ENCODE measurements at places on chromosomes 1 and 21. TPM values are rescaled to one million over a fixed set of nuclear protein-coding genes. Genes with fewer than 3 reads are reported as not detected.

The LCE2B gene
- not detected for total RNA-seq

The USP48 gene
- 51.4 TPM for total RNA-seq

GRCh38 chr1:211632808-211633523 is 42.5 kb downstream of the NEK2 start:
- no peaks in the 10 kb centered on the region for H3K36me3 ChIP-seq
- no peak overlapping the region for H3K4me3 ChIP-seq
- H3K27ac ChIP-seq, result no peak overlapping the region
- DNase-seq, result peak; percentile 45

DNA sequence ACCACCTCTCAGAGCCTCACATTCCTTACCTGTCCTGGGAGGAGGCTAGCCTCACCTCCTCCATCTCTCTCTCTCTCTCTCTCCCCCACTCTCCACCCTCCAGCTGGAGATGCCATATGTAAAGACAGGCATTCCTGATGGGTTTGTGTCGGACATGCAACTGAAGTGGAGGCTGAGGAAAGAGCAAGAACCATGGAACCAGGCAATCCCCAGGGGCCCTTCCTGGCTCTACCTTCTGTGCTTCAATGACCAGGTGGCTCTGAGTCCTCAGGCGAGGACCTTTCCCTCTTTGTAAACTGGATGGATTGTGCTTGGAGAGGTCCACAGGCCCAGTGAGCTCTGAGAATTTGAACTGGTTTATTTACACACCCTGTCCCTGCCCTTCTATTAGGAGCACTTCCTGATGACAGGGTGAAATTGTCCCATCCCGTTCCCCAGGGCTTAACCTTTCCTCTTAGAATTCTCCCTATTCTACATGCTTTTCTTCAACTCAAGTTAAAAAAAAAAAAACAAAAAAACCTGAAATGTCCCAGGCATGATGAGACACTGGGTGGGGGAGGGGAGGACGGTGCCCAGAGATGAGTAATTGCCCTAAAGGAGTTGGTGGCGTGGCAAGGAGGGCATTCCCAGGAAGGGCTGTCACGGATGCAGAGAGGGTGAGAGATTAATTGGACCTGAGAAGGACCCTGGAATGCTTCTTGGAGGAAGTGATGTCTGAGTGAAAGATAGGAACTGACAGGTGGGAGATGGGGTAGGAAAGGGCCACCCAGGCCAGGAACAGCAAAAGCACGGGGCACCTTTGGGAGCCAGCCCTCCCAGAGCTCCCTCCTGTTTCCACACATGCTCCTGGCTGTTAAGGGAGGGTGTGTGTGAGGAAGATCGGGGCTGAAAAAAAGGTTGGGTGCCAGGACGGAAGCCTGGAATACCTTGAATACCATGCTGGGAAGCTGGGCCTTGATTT is 50.2 kb upstream of the WASF2 start:
- peaks cover 51% of the 10 kb centered on the region for H3K36me3 ChIP-seq
- H3K4me3 ChIP-seq, result no peak overlapping the region
- no peak for DNase-seq
- peaks cover 92% of the 10 kb centered on the region for H3K4me1 ChIP-seq
- peak overlapping the region; percentile 32 for H3K27ac ChIP-seq
- no peaks in the 10 kb centered on the region for H3K27me3 ChIP-seq

The SHISAL2A gene
- not detected for total RNA-seq

The LAMC1 gene
- total RNA-seq, result 122 TPM

GRCh38 chr1:6271554-6271953 is 10.7 kb upstream of the GPR153 start:
- peak; percentile 95 for DNase-seq
- H3K27me3 ChIP-seq, result no peaks in the 10 kb centered on the region
- no peaks in the 10 kb centered on the region for H3K36me3 ChIP-seq
- H3K4me3 ChIP-seq, result no peak overlapping the region
- H3K4me1 ChIP-seq, result peaks cover 64% of the 10 kb centered on the region

The CFAP107 gene
- not detected for total RNA-seq

The SLC25A34 gene
- total RNA-seq, result 3.5 TPM

The ADORA1 gene
- total RNA-seq, result 60.9 TPM

The PRKCZ gene
- total RNA-seq, result 0.56 TPM

- H3K27me3 ChIP-seq, result no peaks in the 10 kb centered on the region
- H3K4me1 ChIP-seq, result peaks cover 6% of the 10 kb centered on the region
- DNase-seq, result no peak
- no peaks in the 10 kb centered on the region for H3K36me3 ChIP-seq
These were observed 23.7 kb upstream of the NFIA start for GRCh38 chr1:61058483-61059245.

The GREM2 gene
- 0.03 TPM for total RNA-seq

DNA sequence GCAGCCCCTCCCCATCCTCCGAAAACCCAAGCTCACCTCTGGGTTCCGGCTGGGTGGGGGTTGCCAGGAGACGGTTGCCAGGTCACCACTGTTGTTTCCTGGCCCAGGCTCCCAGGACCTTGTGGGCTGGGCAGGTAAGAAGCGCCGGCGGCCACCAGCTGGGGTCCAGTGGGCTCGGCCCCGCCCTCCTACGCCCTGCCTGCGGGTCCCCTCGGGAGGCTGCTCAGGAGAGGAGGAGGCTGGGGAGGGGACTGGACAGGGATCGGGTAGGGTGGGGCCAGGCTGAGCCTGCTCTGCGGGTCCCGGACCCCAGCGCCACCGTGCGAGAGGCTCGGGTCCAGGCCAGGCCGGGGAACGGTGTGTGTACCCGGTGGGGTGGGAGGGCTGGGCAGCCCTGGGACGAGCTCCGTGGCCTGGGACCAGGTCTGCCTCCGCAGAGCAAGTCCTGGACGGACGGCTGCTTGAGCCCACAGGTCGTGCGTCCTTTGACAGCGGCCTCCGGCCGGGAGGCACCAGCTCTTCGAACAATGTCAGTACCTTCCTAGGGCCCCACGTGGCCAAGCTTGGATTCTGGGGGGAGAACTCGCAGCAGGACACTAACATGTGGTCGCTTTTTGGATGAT is at the start of gene TTLL10:
Gene TTLL10, plus strand, starts transcription at position 88 of the 623 bp plus-strand sequence. CDS start 5,336 bp downstream, outside the sequence.
- H3K27ac ChIP-seq, result no peak within 1 kb of the TSS
- H3K4me1 ChIP-seq, result peaks cover 2% of the 10 kb centered on the region
- peaks cover 81% of the 10 kb centered on the region for H3K27me3 ChIP-seq
- no peak within 1 kb of the TSS for H3K4me3 ChIP-seq

The AK5 gene
- total RNA-seq, result 22.3 TPM

The LRRC38 gene
- not detected for total RNA-seq

DNA sequence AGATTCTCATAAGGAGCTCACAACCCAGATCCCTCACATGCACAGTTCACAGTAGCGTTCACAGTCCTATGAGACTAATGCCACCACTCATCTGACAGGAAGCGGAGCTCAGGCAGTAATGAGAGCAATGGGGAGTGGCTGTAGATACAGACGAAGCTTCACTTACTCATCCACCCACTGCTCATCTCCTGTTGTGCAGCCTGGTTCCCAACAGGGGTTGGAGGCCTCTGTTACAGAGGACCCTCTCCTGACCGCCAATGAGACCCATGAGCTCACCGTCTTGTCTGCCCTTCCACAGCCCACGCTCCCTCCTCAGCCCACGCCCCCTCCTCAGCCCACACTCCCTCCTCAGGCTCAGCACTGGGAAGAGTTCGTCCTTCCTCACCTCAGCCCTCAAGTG is 39.6 kb downstream of the RSPH1 start:
- DNase-seq, result no peak
- no peaks in the 10 kb centered on the region for H3K27me3 ChIP-seq
- H3K4me3 ChIP-seq, result no peak overlapping the region
- no peaks in the 10 kb centered on the region for H3K36me3 ChIP-seq
- peaks cover 24% of the 10 kb centered on the region for H3K4me1 ChIP-seq

DNA sequence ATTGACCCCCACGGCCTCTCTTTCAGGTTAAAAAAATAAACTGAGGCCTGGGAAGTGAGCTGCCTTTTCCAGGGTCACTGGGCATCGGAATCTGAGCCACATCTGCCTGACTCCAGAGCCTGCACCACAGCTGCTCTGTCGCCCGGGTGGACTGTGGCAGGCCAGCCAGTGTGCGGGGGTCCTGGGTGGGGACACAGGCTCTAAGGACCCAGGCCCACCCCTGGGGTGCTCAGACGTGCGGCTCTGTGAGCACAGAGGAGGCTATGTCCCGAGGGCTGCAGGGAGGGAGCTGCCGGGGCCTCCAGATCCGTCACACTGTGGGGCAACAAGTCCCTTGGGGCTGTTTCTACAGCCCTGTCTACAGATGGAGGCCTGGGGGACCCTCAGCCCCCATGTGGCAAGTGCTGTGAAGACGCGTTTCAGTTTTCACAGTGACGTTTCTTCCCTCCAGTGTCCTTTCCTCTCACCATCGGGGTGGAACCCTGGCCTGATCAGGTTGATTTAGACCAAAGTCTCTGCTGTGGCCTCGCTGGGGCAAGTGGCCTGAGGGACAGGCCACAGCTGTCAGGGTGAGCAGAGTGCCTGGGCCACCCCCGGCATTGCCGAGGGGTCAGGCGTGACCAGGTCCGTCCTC is 39.2 kb upstream of the ACTRT2 start:
- H3K4me1 ChIP-seq, result peaks cover 29% of the 10 kb centered on the region
- H3K27me3 ChIP-seq, result peaks cover 9% of the 10 kb centered on the region
- H3K4me3 ChIP-seq, result no peak overlapping the region
- no peak for DNase-seq

DNA sequence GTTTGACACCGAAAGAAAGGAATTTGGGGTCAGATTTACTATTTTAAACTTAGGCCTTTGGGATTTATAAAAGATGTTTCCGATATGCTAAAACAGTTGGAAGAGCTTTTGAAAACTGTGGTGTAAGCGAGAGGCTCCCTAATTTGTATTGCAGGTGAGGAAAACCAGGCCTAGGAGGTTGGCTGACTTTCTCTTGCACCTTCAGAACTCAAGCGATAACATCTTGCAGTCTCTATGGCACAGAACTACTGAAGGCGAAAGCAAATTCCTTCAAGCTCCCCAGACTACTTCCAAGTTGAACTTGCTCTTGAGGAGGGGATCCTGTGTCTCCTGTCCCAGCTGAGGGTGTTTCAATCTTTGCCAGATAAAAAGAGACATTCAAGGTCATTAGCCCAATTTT is 685.7 kb downstream of the ADGRL2 start:
- no peaks in the 10 kb centered on the region for H3K27me3 ChIP-seq
- H3K36me3 ChIP-seq, result no peaks in the 10 kb centered on the region
- H3K27ac ChIP-seq, result no peak overlapping the region
- no peak for DNase-seq

The ITLN2 gene
- not detected for total RNA-seq

The CCDC185 gene
- total RNA-seq, result not detected

DNA sequence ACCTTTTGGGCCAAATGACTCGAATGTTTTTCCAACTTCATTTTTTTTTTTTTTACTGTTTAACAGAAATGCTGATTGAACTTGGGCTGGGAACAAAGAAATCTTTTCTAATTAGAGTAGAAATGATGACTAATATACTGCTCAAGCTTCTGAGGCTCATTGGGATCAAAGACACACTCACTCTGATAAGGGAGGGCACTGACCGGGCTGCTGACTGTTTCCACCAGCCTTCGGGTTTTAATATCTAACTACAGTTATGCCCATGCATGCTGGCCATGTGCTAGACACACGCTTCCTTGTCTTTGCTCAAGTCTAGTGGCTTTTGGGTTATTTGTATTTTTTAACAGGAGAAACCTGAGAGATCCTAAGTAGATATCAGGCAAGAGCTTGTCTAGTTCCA is 16.8 kb downstream of the ZBTB18 start:
- no peak for DNase-seq
- no peak overlapping the region for H3K4me3 ChIP-seq
- no peaks in the 10 kb centered on the region for H3K4me1 ChIP-seq
- no peak overlapping the region for H3K27ac ChIP-seq

GRCh38 chr1:33410091-33410701 is 20.7 kb downstream of the PHC2 start:
- H3K36me3 ChIP-seq, result no peaks in the 10 kb centered on the region
- H3K4me1 ChIP-seq, result peaks cover 21% of the 10 kb centered on the region
- peak; percentile 89 for DNase-seq
- H3K27ac ChIP-seq, result peak overlapping the region; percentile 81
- H3K4me3 ChIP-seq, result peak overlapping the region; percentile 35
- H3K27me3 ChIP-seq, result no peaks in the 10 kb centered on the region

DNA sequence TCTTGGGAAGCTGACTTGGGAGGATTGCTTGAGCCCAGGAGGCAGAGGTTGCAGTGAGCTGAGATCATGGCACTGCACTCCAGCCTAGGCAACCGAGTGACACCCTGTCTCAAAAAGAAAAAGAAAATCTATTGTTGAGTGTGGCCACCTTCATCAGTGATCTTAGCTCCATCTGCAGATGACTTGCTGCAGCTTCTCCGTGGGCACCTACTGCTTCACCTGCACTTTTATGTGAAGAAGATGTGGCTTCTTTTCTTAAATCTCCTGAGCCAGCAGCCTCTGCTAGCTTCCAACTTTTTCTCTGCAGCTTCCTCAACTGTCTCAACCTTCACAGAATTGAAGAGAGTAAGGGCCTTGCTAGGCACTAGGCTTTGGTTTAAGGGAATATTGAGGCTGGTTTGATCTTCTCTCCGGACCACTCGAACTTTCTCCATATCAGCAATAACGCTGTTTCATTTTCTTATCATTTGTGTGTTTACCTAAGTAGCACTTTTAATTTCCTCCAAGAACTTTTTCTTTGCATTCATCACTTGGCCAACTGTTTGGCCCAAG is 28.0 kb downstream of the AGPAT3 start:
- H3K4me1 ChIP-seq, result no peaks in the 10 kb centered on the region
- H3K4me3 ChIP-seq, result no peak overlapping the region
- no peak overlapping the region for H3K27ac ChIP-seq
- no peak for DNase-seq
- H3K36me3 ChIP-seq, result no peaks in the 10 kb centered on the region

- H3K27ac ChIP-seq, result no peak overlapping the region
- no peaks in the 10 kb centered on the region for H3K4me1 ChIP-seq
- no peak for DNase-seq
- H3K4me3 ChIP-seq, result no peak overlapping the region
These were observed 248.8 kb upstream of the USP24 start for GRCh38 chr1:55463814-55464475.

The TRIM63 gene
- not detected for total RNA-seq

The ANXA9 gene
- not detected for total RNA-seq

Measured in SJCRH30 (cell line).